ENCODE measurements at places on chromosomes 4 and X.
A peak's percentile ranks its signal among the peaks of the same experiment; 100 is the strongest.

DNA sequence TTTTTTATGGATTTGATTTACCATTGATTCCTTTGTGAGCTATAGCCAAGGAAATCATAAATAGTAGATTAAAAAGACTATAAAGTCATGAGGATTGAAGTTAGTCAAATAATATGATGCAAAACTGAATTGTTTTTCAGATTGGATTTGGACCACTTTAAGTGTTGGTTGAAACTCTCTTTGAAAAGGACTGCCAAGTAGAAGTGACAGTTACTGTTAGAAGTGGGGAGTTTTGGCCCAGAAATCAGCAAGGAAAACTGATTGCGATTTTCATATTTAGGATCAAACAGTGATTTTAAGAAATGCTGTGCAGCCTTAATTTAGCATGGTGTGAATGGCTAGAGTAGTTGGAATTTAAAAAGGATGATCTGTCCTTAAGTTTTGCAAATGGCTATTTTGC, 4.9 kb downstream of the ADGRL3 start:
- no peak for DNase-seq

GRCh38 chr4:71241501-71242288, 97.1 kb upstream of the SLC4A4 start:
- DNase-seq: no peak

GRCh38 chrX:69144838-69145680, 20.2 kb downstream of the PJA1 start:
- DNase-seq: no peak

DNA sequence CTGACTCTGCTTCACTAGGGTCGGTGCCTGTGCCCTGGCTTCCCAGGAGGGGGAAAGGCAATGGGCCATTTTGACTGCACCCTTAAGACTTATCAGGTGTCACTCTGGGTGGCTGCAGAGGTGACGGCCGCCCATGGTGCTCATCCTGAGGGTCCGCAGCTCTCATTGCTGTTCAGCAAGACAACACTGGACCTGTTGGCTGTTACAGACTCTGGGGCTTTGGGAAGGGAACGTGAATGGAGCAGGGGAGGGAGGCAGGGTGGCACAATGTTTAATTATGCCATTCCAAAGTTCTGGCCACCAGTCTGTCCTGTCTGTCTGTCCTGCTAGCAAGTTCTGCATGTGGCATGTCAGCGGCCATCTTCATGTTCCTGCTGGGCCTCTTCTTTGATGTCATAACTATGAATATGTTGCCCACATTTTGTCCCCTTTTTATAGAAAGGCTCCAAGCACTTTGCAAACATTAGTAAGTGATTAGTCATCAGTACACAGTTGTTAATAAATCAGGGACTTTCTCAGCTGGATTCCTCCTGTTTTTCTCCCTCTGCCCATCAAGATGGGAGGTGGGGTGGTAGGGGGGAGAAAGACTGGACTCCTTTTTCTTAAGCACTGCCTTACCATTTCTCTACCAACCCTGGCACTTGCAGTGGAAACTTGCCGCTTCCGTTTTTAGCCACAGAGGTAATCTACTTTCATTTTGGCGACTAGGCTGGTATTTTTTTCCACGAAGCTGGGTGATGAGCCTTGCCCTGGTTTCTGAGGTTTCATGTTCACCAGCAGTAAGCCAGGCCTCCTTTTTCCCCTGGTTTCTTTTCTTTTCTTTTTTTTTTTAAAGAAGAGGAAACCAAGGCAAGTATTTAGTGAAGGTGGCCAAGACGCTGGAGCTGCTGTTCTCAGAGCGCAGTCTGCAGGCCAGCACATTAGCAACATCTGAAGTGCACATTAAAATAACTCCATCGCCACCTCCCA, 88.6 kb upstream of the TRIM2 start:
- peak; percentile 39 for DNase-seq

DNA sequence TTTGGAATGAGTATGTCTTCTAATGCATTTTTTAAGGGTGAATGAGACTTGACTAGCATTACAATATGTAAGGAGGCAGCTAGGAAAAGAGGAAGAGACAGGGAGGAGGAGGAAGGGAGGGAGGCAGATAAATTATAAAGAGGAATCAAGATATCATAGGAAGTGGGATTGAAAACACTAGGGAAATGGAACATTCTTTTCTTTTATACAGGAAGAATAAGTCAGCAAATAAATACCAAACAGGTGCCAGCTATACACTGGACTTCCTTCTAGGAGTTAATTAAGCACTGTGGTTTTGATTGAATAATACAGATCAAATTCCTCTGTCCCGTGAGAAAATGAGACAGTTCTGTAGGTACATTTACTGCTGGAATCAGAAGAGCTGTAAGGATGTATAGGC, 78.6 kb downstream of the PACRGL start:
- DNase-seq: no peak

DNA sequence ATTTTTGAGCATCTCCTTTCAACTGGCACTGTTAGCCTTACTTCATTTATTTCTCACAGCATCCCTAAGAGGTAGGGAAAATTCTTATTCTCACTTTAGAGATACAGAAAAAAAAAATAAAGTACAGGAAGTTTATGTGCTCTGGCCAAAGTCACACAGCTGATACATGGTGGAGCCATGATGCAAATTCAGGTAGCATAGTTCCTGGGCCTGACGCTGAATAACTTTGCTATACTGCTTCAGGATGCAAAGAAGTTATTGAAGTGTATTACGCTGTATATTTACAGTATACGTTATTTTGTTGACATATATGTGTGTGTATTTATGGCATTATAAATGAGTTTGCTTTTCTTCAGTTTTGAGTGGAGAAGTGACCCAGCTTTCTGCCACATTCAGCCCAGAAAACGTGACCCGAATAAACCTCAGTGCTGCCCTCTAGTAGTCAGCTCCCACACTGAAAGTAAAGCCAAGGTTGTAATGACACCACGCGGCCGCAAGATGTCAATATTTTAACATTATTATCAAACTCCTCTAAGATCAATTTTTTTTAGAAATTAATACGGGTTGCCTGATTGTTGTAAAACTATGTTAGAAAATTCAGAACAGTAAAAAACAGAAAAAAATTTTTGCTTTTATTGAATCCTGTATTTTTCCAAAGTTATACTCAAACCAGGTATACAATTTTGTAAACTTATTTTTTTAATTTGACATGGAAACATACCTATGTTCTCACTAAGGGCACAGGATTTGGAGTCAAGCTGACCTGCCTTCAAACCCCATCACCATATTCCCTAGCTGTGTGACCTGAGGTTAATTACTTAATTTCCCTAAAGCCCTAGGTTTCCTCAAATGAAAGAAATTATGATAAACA, 3.8 kb upstream of the GUCY2F start:
- peak; percentile 8 for DNase-seq

- DNase-seq: no peak
Measured at GRCh38 chr4:3010577-3010976, 47.2 kb downstream of the GRK4 start.

- no peak for DNase-seq
Measured at GRCh38 chrX:40054793-40055192, 43.0 kb downstream of the BCOR start.

- DNase-seq: no peak
Measured at GRCh38 chrX:120207009-120207605, 43.5 kb upstream of the ZBTB33 start.

Data from stimulated activated CD4-positive, alpha-beta T cell treated with anti-CD3 and anti-CD28 coated beads, Interleukin-1b, Interleukin-23, amount 100 ng/mL, for 1 hour (primary cell).